ENCODE measurements at places on chromosomes 2 and 18.

DNA sequence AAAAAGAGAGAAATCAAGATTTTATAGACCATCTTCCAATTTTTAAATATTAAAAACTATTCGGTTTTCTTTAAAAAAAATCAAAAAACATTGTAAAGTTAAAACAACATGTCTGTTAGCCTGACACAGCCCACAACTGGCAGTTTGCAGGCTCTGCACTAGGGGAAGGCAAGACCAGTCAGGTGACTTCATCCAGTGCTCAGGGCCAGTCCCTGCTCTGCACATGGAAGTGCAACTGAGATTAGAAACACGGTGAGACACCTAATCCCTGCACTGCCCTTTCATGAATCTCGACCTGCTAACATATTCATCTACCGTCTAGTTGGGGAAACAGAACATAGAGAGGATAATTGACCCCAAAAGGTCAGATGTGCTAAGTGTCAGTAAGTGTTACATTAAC is 135.2 kb downstream of the BARD1 start:
- H3K27me3 ChIP-seq: peaks cover 21% of the 10 kb centered on the region
- H3K36me3 ChIP-seq: no peaks in the 10 kb centered on the region
- no peak overlapping the region for H3K4me3 ChIP-seq
- H3K27ac ChIP-seq: no peak overlapping the region

DNA sequence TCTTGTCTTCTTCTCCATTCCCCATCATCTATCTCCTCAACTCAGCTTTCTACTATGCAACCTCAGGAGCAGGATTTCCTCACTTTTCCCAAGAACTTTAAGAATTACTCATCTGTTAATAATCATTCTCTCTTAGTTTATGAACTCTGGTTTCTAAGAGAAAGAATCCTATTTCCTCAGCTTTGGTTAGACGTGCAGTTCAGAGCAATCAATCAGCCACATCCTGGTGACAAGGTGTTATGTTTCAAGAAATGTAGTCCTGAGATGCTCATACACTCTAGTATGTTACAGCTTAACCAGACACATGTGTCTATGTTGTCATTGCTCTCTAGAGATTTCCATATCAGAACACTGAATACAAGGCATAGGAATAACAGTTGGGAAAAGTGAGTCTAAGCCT is 277.9 kb downstream of the MBD2 start:
- no peaks in the 10 kb centered on the region for H3K36me3 ChIP-seq
- no peaks in the 10 kb centered on the region for H3K4me1 ChIP-seq
- no peak for DNase-seq
- H3K27me3 ChIP-seq: no peaks in the 10 kb centered on the region

DNA sequence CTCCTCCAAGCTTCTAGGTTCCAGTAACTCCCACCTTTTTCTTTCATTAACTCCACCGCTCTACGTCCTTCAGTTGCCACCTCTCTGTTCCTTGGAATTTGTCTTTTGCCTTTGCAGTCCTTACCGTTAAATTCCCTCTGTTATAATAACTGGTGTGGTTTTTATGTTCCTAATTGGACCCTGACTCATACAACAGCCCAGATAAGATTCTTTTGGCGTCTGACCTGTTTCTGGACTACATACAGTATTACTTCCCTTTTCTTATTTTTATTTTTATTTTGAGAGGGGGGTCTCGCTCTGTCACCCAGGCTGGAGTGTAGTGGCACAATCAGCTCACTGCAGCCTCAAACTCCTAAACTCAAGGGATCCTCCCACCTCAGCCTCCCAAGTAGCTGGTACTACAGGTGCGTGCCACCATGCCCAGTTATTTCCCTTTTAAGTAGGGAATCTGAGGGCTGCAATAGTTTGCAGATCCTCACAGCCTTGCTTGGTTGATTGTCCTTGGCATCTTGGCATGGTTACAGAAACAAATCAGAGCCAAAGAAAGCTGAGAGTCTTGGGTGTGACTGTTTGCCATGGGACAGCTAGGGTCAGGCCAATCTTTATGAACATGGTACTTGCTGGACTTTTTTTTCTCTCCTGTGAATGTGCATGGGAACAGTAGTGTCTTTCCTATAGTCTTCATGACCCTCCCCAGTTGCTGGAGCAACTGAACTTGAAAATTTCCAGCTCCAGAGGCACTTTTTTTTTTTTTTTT is 22.0 kb downstream of the TCF23 start:
- no peaks in the 10 kb centered on the region for H3K4me1 ChIP-seq
- no peak for DNase-seq
- H3K4me3 ChIP-seq: no peak overlapping the region
- no peaks in the 10 kb centered on the region for H3K27me3 ChIP-seq

- no peaks in the 10 kb centered on the region for H3K27me3 ChIP-seq
- no peaks in the 10 kb centered on the region for H3K36me3 ChIP-seq
- H3K27ac ChIP-seq: no peak overlapping the region
Observed at GRCh38 chr18:71242981-71243380, 954.1 kb downstream of the SOCS6 start.

DNA sequence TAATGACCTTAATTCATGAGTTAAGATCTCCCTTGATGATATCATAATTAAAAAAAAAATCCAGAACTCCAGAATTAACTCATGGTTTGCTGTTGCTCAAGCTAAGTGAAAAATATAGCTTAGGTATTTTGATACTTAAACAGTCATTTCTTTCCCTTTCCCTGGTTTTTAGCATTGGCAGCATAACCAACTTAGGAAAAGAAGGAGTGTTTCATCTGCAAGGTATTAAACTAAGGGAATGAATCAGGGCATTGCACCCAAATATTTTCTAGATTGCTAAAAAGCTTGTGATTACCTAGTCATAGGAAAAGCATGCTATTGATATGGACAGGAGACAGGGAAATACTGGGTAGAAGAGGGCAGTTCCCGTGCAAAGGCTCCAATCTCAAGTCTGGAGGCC is 207.2 kb downstream of the LRP1B start:
- no peak overlapping the region for H3K27ac ChIP-seq
- H3K4me3 ChIP-seq: no peak overlapping the region
- DNase-seq: no peak
- peaks cover 2% of the 10 kb centered on the region for H3K36me3 ChIP-seq
- H3K4me1 ChIP-seq: no peaks in the 10 kb centered on the region
- no peaks in the 10 kb centered on the region for H3K27me3 ChIP-seq

DNA sequence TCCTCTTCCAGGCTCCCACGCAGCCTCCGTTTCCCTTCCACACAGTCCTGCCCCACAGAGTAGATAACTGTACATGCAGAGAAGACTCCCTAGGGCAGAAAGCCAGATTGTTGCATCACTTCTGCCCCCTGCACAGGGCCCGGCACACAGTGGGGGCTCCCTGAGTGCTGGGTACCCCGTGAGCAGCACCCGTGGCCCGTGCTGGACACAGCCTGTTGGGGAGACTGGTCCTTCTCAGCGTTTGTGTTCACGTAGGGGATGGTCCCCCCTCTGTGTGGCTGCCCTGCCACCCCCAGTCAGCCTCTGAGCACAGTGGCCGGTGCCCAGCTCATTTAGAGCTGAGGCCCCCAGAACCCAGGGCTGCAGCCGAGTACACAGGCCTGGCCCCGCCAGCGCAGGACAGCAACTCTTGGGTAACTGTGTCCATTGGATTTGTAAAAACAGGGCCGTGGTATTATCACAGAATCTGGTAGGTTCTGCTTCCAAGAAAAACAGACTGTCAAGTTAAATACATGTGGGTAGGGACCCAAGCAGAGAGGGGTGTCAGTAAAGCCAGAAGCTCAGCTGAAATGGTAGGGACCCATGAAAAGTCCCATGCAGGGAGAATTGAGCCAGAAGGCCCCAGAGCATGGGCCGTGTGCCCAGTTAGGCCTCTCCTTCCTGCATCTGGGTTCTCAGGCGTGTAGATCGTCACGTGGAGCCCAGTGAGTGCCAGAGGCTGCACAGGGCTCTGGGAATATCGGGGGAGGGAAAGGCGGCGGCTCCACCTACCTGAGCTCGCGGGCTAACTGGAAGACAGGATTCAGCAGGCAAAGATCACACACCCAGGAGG is 257.3 kb downstream of the ATAD2B start:
- peaks cover 3% of the 10 kb centered on the region for H3K36me3 ChIP-seq
- no peak overlapping the region for H3K4me3 ChIP-seq
- H3K27ac ChIP-seq: no peak overlapping the region
- H3K27me3 ChIP-seq: peaks cover 10% of the 10 kb centered on the region
- DNase-seq: no peak

DNA sequence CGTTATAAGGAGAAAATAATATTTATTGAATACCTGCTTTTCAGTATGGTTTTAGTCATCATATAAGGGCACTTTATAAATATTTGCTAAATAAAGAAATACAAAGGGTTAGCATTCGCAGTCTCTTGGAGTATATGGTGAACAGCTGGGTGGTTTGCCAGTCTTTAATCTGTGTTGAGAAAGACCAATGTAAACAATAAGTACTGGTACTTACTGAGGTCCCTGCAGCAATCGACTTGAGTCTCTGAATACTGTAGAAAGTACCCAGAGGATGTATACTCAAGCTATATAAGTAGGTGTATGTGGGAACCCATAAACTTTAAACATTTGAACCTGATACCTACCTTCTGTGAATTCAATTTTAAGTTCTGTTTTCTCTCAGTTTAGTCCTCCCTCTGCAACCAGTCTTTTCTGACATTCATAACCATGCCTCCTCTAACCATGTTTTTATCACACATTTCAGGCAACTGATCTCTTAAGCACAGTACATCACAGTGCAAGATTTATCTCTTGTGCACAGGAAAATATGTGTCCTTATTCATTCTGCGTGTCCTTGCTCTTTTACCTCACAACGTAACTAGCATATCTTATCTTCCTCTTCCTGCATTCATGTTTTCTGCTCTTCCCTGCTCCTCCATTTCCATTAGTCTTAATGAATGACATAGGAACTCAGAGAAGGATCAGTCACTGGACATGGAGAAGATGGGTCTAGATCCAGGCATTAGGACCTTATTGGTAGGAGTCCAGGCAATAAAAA is 21.7 kb downstream of the C18orf63 start:
- H3K27ac ChIP-seq: no peak overlapping the region
- H3K27me3 ChIP-seq: peaks cover 21% of the 10 kb centered on the region
- no peaks in the 10 kb centered on the region for H3K4me1 ChIP-seq
- DNase-seq: no peak

DNA sequence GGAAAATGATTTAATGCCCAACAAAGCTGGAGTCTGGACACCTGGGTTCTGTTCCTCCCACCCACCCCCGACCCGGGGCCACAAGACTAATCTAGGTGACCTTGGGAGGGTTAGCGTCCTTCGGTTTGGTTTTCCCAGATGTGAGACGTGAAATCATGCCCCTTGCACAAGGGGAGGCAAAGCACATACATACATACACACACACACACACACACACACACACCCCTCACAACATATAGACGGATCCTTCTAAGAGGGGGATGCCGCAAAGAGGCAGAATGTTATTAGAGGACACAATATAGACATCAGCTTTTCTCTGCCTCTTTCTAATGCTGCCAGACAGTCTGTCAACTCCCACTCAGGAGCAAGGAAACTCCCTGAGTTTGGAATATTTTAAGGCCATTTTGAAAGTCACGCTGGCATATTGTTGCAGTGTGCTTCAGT is 616 bp upstream of the RBMS1 start:
- H3K4me1 ChIP-seq: peaks cover 11% of the 10 kb centered on the region
- no peaks in the 10 kb centered on the region for H3K27me3 ChIP-seq
- peaks cover 4% of the 10 kb centered on the region for H3K36me3 ChIP-seq
- DNase-seq: no peak
- H3K4me3 ChIP-seq: peak overlapping the region; percentile 94

GRCh38 chr2:143473216-143473615 is 344.0 kb downstream of the ARHGAP15 start:
- no peak for DNase-seq
- H3K36me3 ChIP-seq: peaks cover 20% of the 10 kb centered on the region
- H3K4me1 ChIP-seq: peaks cover 33% of the 10 kb centered on the region
- no peaks in the 10 kb centered on the region for H3K27me3 ChIP-seq
- H3K27ac ChIP-seq: no peak overlapping the region
- H3K4me3 ChIP-seq: no peak overlapping the region

GRCh38 chr18:26920644-26921043 is 55.1 kb upstream of the AQP4 start:
- no peaks in the 10 kb centered on the region for H3K4me1 ChIP-seq
- no peak overlapping the region for H3K27ac ChIP-seq
- no peak for DNase-seq
- no peaks in the 10 kb centered on the region for H3K27me3 ChIP-seq
- peaks cover 2% of the 10 kb centered on the region for H3K36me3 ChIP-seq

All from central memory CD8-positive, alpha-beta T cell (primary cell).